Left forelimb (tissue), 1 donor: ENCODE measurements at places on chromosomes 6 and 20.
A peak's percentile ranks its signal among the peaks of the same experiment; 100 is the strongest.

GRCh38 chr20:53059848-53060247, 87.7 kb downstream of the TSHZ2 start:
- DNase-seq = no peak

GRCh38 chr20:20463933-20464374, 96.0 kb downstream of the INSM1 start:
- DNase-seq = no peak

DNA sequence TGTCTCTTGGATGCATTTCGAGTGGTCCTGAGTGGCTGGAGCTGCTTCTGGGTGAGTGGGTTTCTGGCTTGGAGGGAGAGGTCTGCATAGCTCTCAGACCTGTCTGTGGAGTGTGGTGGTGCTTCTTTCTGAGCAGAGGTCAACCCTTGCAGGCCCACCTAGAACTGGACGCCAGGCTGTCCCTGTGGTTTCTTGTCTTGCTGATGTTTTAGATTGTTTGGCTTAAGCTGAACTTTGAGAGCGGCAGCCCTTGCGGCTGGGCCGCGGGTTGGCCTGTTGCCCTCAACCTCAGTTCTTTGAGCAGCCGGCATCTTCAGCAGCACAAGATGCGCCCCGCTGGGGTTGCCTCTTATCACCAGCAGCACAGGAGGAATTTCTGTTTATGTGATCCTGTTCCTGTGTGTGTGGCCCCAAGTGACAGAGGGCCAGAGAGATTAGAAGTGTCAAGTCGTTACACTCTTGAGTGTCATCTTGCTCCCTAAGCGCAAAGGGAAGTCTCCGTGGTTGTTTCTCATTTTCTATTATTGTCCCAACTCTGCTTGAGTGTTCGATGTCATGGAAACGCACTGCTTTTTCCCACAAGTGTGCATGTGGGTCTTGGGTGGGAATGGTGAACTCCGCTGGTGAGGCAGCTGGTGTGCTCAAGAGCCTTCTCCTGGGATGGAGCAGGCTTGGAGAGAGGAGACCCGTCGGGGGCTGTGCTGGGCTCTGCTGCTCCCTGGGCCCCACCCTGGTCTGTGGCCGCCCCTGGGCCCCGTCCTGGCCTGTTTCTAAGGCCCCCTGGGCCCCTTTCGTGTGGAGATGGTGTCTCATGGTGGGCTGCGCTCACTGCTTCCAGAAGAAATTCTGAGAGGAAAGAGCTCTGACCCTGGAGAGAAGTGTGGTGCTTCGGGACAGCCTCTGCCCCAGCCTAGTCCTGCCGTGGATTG, 20.1 kb upstream of the SLC22A1 start:
- no peak for DNase-seq

GRCh38 chr6:166433096-166433495, 50.4 kb upstream of the MPC1 start:
- no peak for DNase-seq

GRCh38 chr6:35402856-35403191, 49.3 kb upstream of the FANCE start:
- DNase-seq = no peak

DNA sequence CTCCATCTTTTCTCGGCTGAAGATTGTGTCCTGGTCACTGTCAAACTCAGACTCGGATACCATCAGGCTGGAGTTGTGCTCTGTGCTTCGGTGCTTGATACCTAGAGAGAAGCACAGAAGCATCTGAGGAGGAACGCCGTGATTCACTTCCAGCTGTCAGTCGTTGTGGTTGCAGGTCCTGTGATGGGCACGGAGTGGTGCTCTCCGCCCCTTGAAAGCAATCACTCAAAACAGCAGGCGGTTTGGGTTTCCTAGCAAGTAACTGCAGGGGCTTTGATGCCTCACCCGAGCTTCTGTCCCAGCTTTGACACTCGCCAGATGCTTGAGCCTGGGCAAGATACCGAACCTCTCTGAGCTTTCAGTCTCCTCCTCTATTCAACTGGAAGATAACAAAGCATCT, 52.5 kb downstream of the ALDH5A1 start:
- no peak for DNase-seq

GRCh38 chr20:61558726-61559125, 306.7 kb downstream of the CDH4 start:
- no peak for DNase-seq

GRCh38 chr6:119495230-119495683, 145.7 kb upstream of the MAN1A1 start:
- no peak for DNase-seq

DNA sequence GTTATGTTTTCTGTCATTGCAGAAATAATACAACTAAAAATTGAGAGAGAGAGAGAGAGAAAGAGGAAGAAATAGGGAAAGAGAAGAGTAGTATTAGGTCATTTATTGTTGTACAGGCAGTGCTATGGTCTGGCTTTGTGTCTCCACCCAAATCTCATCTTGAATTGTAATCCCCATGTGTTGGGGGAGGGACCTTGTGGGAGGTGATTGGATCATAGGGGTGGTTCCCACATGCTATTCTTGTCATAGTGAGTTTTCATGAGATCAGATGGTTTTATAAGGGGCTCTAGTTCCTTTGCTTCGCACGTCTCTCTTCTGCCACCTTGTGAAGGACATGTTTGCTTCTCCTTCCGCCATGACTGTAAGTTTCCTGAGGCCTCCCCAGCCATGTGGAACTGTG, 677.4 kb upstream of the CHD6 start:
- no peak for DNase-seq

GRCh38 chr20:15716256-15716655, 857.0 kb downstream of the KIF16B start:
- DNase-seq = no peak

DNA sequence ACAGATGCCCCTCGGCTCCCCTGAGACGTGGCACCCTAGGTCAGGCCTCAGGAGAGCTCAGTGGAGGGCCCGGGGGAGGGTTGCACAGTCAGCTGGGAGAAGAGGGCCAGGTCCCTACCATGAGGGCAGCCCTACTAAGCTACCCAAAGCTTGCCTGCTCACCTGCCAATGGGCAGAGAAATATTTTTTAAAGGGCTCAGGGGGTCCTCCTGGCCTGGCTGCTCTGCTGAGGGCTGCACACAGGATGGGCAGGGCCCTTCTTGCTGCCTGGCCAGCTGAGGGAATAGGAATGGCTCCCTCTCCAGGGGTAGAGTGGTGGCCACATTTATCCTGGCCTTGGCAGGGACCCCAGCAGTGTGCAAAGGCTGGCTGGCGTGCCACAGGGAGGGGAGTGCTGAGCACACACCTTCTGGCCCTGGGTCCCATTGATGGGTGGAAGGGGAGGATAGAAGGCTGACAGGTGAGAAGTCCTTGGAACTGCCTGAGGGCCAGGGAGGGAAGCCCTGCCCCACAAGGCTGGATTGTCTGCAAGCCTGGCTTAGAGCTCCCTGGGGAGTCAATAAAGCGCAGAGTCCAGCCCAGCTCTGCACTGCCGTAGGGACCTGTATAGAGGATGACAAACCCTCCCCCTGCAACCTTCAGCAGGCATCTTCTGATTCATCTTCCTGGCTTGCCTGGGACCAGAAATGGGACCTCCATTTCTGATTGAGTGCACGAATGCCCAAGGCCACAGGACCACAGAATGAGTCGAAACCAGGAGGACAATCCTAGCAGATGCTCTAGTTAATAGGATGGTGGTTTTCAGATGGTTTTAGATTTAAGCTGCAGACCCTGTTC, 62.1 kb downstream of the NOL4L start:
- DNase-seq = no peak

DNA sequence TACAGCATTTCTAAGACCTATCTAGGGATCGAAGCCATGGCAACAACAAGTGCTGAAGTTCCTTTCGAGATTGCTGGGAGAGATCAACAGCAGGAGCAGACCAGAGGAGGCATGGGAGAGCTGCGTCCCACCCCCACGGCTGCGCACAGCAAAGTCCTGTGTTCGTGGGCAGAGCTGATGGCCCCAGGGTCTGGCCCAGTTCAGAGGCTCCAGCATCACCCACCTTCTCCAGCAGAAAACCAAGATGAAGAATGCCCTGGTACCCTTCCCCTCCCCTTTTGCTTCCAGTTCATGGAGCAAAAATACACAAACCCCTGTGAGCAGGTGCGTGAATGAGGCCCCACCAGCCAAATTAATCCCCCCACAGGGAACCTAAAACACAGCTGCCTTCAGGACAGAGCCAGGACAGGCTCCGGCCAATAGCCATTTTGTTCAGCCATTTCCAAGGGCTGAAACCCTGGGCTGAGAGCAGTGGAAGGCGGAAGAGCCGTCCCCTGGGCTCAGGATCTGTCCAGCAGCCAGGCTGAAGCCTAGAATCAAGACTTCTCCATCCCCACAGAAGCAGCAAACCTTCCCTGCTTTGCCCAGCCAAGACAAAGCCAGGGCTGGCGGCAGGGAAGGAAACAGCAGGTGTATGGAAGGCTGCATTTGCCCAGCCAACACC, 102.8 kb downstream of the PREX1 start:
- peak; percentile 73 for DNase-seq

DNA sequence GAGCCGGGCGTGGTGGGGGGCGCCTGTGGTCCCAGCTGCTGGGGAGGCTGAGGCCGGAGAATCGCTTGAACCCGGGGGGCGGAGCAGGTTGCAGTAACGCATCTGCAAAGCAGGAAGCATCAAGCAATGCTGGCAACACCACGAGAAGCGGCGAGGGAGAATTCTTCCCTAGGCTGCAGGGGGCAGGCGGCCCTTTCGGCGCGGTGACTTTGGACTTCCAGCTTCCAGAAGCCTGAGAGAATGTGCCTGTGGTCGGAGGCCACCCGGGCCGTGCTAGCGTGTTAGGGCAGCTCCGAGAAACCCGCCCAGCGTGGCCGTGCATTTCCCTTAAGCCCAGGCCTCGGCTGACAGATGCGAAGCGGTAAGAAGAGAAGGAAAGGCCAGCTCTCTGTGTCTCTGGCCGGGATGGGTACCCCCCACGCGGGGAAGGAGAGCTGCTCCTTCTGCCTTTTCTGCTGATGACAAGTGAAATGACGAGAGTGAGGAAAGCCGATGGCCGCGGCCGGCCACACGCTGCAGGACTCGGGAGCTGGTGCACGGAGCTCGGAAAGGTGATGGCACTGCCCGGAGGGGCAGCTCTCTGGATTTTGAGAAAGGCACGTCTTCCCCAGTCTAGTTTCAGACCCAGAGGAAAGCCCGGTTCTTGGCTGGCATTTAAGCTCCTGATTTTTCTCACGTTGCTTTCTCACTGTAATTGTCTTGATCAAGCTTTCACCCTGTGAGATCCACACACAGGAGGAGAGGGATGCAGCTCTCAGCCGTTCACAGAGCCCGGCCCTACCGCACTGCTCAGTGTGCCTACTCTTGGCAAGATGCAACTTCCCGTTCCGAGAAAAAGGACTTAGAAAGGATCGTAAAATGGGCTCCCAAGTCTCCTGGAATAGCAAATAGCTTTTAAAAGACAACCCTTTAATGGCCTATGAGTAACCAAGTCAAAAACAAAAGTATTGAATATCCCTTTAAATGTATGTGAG, 68.3 kb upstream of the EXOC2 start:
- DNase-seq = no peak

GRCh38 chr6:161366301-161366923, 92.6 kb upstream of the AGPAT4 start:
- DNase-seq = no peak

- DNase-seq = no peak
Observed at GRCh38 chr6:115582386-115582785, 478.3 kb downstream of the FRK start.

- no peak for DNase-seq
Observed at GRCh38 chr6:87183687-87184086, 28.3 kb downstream of the ZNF292 start.

DNA sequence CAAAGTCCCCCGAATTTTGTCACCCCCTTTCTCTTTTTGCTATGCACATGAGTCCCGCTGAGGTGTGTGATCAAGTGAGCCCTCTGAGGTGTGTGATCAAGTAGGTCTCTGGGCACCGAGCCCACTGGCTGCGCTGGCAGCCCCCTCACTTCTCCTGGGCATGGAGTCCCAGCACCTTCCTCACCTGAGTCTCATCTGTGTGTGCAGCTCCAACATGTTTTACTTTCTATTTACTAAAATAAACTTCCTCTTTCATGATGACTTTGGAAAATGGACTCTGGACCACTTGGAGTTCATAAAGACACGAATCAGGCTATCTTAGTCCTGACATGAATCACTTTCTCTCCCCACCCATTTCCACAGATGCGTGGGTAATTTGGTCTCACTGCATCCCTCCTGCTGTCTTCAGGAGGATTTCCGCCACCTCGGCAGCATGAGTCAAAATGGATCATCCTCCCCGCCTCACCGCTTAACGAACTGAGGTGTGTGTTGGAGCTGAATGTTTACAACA, 39.8 kb downstream of the PRDM1 start:
- no peak for DNase-seq

DNA sequence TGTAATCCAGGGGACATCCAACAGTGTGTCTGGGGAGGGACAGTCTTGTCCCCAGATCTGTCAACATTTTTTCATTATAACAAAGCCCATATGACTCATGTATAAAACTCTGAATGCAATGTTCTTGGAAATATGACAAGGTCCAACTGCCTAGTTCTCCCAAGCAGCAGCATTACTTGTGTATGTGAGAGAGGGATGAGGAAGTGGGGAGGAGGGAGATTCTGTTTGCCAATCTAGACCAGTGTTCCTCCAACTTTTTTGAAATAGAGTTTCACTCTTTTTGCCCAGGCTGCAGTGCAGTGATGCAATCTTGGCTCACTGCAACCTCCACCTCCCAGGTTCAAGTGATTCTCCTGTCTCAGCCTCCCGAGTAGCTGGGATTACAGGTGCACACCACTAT, 394.8 kb downstream of the DHX35 start:
- no peak for DNase-seq

DNA sequence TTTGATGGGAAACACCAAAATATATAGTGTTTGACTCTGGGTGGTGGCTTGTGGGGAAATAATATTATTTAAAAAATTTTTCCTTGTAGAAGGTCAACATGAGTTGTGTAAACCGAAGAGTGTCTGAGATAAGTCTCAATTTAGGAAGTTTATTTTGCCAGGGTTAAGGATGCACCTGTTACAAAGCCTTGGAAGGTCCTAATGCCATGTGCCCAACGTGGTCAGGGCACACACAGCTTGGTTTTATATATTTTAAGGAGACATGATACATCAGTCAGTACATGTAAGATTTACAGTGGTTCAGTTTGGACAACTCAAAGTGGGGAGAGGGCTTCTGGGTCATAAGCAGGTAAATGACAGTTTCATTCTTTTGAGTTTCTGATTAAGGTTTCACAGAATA, 162.1 kb downstream of the ZFAND3 start:
- DNase-seq = no peak

GRCh38 chr6:15735567-15736265, 72.9 kb upstream of the DTNBP1 start:
- no peak for DNase-seq

GRCh38 chr6:22056398-22056797, 240.4 kb downstream of the PRL start:
- DNase-seq = no peak
